ENCODE measurements at places on chromosomes 16 and 17.

GRCh38 chr17:82947051-82947991 is 107.5 kb upstream of the ZNF750 start:
- no peak for DNase-seq
- peaks cover 8% of the 10 kb centered on the region for H3K36me3 ChIP-seq
- no peaks in the 10 kb centered on the region for H3K4me1 ChIP-seq
- no peaks in the 10 kb centered on the region for H3K27me3 ChIP-seq
- no peak overlapping the region for H3K27ac ChIP-seq

DNA sequence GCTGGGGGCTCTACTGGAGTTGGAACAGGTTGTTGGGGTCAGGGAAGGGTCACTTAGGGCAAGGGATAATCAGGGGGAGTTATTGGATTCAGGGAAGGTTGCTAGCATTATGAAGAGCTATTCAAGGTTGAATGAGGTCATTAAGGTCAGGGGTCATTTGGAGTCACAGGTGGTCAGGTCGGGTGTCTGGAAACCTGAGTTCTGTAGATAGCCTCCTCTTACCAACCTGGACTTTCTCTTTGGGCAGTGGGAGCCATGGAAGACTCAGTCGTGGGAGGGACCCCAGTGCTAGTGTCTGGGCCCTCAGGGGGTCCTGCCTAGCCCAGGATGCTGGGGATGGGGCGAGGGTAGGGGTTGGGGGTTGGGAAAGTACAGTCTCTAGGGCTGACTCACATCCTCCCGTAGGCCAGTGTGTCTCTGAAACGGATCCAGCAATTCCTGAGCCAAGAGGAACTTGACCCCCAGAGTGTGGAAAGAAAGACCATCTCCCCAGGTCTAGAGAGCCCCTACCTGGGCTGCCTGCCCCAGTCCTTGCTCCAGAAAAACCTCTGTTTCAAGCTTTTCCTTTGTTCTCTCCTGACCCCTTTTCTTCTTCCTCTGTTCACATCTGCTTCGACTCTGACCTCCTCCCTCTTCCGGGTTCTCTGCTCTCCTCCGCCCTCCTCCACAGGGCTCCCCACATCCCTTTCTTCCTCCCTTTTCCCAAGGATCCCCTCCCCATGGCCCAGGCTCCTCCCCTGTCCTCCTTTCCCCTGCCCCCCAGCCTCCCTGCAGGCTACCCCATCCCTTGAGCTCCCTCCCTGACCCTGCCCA is 33.5 kb downstream of the ABCC3 start:
- H3K4me1 ChIP-seq, result peaks cover 15% of the 10 kb centered on the region
- no peak overlapping the region for H3K4me3 ChIP-seq
- H3K27me3 ChIP-seq, result no peaks in the 10 kb centered on the region
- no peaks in the 10 kb centered on the region for H3K36me3 ChIP-seq

GRCh38 chr17:9021992-9022572 is 772 bp downstream of the NTN1 start:
- H3K27ac ChIP-seq, result no peak overlapping the region
- peak overlapping the region; percentile 54 for H3K4me3 ChIP-seq
- H3K36me3 ChIP-seq, result no peaks in the 10 kb centered on the region
- H3K4me1 ChIP-seq, result peaks cover 12% of the 10 kb centered on the region
- peak; percentile 27 for DNase-seq

GRCh38 chr16:82295290-82296201 is 125.5 kb upstream of the MPHOSPH6 start:
- no peaks in the 10 kb centered on the region for H3K27me3 ChIP-seq
- no peak for DNase-seq
- no peak overlapping the region for H3K27ac ChIP-seq
- no peak overlapping the region for H3K4me3 ChIP-seq
- no peaks in the 10 kb centered on the region for H3K36me3 ChIP-seq
- no peaks in the 10 kb centered on the region for H3K4me1 ChIP-seq

DNA sequence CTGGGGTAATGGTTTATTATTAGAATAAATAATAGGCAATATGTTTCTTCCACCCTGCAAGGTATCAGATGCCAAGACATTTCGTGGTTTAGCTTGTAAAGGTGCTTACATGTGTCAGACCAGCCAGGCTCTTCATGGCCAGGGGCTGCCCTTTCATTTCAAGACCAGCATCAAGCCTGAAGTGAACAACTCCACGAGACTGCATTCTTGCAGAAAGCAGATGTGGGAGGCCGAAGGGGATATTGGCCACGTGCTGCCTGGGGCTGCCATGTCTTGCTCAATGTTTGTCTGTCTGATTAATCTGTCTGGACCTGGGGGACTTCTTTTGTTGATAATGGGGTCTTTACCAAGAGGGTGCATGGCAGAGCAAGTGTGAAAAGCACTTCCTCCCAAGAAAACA is 294.2 kb upstream of the RBFOX1 start:
- H3K27ac ChIP-seq, result no peak overlapping the region
- no peaks in the 10 kb centered on the region for H3K36me3 ChIP-seq
- DNase-seq, result no peak
- H3K27me3 ChIP-seq, result no peaks in the 10 kb centered on the region
- H3K4me1 ChIP-seq, result no peaks in the 10 kb centered on the region

GRCh38 chr17:55421179-55421934 is at the start of gene MMD:
TSS of gene MMD (minus strand) at chr17:55421835. CDS start at chr17:55421695, 140 bp downstream.
- peaks cover 10% of the 10 kb centered on the region for H3K4me1 ChIP-seq
- peaks cover 23% of the 10 kb centered on the region for H3K27me3 ChIP-seq
- H3K27ac ChIP-seq, result peak within 1 kb of the TSS; percentile 61
- H3K4me3 ChIP-seq, result peak within 1 kb of the TSS; percentile 91

DNA sequence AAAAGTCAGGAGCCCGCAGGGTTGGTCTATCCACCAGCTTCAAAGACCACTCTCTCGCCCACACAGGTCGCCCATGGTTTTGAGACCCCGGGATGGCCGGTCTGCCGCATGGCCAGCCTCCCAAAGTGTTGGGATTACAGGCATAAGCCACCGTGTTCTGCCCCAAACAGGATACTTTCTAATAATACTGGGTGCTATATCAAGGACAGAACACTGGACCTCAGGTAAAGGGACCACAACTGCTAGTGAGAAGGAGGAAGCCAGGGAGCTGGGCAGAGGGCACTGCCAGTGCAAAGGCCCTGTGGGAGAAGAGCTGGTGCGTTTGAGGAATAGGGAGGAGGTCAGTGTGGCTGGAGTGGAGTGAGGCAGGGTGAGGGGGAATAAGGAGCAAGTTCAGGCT is 34.1 kb downstream of the IL21R start:
- H3K4me3 ChIP-seq, result no peak overlapping the region
- no peaks in the 10 kb centered on the region for H3K36me3 ChIP-seq
- DNase-seq, result no peak
- peaks cover 12% of the 10 kb centered on the region for H3K4me1 ChIP-seq

GRCh38 chr16:84448444-84448843 is 56.0 kb downstream of the MEAK7 start:
- DNase-seq, result no peak
- no peak overlapping the region for H3K4me3 ChIP-seq
- H3K4me1 ChIP-seq, result peaks cover 7% of the 10 kb centered on the region

DNA sequence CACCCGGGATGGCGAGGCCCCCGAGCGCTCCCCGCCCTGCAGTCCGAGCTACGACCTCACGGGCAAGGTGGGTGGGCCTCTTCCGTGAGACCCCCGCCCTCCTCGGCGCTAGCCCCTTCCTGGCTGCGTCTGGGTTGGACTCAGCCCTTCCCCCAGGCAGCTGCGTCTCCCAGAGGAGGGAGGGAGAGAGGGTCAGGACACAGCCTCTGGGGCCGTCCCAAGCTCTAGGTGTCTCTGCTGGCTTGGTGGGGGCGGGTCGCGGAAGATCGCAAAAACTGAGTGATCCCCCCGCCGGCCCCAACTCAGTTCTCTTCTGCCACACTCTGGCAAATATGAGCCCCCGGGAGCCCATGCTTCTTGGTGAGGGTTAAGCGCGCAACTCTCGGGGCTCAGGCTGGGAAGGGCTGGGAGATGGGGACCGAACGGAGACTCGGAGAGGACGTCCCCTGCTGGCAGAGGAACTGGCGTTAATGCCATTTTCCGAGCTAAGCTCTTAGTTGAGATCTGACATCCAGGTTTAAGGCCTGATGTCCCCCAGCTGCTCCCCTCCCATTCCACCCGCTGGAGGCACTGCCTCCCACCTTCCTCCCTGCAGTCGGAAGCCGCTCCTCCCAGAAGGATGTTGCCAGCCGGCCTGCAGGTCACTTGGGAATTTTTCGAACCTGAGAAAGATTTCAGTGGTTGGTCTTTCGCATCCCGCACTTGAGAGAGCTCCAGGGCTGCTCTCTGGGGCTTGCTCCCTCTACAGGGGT is 419 bp downstream of the RAB37 start:
- H3K4me3 ChIP-seq, result no peak overlapping the region
- peaks cover 44% of the 10 kb centered on the region for H3K27me3 ChIP-seq
- peaks cover 9% of the 10 kb centered on the region for H3K4me1 ChIP-seq
- no peaks in the 10 kb centered on the region for H3K36me3 ChIP-seq
- no peak overlapping the region for H3K27ac ChIP-seq
- no peak for DNase-seq

DNA sequence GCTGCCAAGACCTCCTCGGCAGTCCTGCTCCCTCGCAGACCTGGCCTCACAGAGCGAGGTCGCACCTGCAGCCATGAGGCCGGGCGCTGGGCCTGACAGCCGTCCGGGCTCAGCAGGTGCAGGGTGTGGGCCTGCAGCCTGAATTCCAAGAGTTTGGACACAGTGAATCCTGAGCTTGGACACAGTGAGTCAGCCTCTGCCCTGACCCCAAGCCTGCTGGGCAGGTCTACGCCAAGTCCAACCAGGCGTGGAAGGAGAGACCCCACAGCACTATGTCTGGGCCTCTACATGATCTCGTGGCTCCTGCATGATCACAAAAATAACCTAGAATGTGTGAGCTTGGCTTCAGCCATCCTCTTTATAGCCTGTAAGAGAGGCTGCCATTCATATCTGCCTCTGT is 121.0 kb downstream of the C16orf95 start:
- no peak for DNase-seq
- H3K27me3 ChIP-seq, result no peaks in the 10 kb centered on the region
- H3K36me3 ChIP-seq, result no peaks in the 10 kb centered on the region
- no peak overlapping the region for H3K27ac ChIP-seq
- no peak overlapping the region for H3K4me3 ChIP-seq

DNA sequence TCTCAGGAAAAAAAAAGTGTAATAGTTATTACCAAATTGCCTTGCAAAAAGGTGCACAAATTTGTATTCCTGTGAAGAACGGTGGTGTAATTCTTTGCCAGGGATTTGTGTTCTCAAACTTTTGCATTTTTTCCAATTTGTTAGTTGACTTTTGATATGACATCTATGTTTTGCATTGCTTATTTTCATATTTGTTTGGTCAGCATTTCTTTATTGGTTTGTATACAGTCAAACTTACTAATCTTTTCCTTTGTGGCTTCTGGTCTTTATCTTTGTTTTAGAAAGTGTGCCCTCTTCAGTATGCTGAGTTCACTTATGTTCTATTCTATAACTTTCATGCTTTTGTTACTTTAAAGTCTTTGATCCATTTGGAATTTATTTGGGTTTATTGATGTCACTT is 226.2 kb upstream of the ZFHX3 start:
- H3K36me3 ChIP-seq, result no peaks in the 10 kb centered on the region
- no peaks in the 10 kb centered on the region for H3K4me1 ChIP-seq
- no peak overlapping the region for H3K4me3 ChIP-seq
- H3K27ac ChIP-seq, result no peak overlapping the region
- H3K27me3 ChIP-seq, result no peaks in the 10 kb centered on the region

- no peak for DNase-seq
- H3K27ac ChIP-seq, result no peak overlapping the region
- H3K27me3 ChIP-seq, result no peaks in the 10 kb centered on the region
- H3K4me3 ChIP-seq, result no peak overlapping the region
- peaks cover 14% of the 10 kb centered on the region for H3K4me1 ChIP-seq
These were observed 24.0 kb downstream of the METRNL start for GRCh38 chr17:83103200-83103942.

Data from astrocyte (in vitro differentiated cells and primary cell).